Small intestine (tissue), 16 donors: ENCODE measurements at places on chromosomes 6 and 20.

DNA sequence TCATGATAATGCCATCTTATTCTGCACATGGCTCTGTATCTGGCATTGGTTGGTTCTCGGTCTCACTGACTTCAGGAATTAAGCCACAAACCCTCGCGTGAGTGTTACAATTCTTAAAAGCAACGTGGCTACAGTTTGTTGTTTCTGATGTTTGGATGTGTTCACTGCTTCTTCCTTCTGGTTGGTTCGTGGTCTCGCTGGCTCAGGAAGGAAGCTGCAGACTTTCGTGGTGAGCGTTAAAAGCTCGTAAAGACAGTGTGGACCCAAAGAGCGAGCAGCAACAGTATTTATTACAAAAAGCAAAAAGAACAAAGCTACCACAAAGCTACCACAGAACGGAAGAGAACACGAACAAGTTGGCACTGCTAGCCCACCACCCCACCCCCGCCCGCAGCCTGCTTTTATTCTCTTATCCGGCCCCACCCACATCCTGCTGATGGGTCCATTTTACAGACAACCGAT lies 51.1 kb downstream of the MYLIP start:
- peak; percentile 54 for DNase-seq

DNA sequence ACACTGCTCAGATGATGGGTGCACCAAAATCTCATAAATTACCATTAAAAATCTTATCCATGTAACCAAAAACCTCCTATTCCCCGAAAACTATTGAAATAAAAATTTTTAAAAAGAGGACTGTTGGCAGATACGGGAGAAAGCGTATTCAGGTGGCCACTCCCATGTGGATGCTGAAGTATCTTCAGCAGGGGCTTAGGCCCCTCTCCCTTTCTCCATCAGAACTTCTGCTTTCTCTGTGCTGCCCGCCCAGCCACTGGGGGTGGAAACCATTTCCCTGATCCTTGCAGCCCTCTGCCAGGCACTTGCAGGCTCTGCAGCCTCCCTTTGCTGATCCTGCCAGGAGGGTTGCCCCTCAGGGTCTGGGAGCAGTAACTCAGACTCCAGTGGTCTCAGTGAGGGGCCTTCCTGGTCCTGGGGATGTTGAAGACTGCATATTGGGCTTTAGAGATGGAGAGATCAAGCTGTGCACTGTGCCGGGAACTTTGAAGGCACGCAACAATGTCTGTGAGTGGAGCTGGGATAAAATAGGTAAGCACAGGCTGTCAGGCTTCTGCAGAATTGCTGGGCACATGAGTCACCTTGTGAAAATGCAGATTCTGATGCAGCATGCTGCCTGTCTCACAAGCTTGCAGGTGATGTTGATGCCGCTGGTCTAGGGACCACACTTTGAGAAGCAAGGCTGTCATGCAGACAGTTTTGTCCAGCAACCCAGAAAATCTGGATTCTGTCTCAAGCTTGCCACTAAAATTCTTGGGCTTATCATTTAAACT lies 59.6 kb downstream of the SLC24A3 start:
- DNase-seq: no peak

GRCh38 chr6:170209354-170210025 lies 81.4 kb downstream of the DLL1 start:
- DNase-seq: no peak

GRCh38 chr6:7747433-7747832 lies 21.5 kb downstream of the BMP6 start:
- no peak for DNase-seq

DNA sequence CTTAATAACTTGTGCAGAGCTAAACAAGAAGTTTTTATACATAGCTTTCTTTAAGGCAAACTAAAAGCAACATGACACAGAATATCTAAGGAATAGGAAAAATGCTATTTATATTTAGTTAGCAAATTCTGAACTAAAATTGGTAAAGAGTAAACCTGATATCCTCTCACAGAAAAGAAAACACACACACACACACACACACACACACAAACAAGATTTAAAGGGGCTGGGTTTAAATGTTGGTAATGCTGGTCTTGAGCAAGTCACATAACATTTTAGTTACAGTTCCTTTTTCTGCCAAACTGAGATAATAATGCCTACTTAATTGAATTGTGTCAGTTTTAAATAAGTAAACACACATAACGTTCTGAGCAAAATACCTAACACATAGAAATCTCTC lies 1.6 kb downstream of the TRDN start:
- DNase-seq: no peak

DNA sequence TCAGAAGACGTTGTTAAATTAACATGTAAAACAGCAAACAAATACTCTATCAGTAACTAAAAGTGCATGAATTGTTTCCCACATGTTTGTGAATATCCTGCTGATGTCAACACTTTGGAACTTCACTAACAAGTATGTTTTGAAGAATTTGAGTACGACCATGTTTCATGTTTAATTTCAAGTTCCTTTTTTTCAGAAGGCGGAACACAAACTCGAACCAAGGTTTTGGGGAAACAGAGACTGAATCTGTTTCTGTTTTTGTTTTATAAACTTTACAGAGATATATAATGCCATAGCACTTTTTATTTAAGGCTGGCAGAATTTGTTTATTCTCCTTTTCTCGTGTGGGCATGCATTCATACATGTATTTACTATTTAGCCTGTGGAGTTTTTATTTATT lies 509.3 kb upstream of the CITED2 start:
- no peak for DNase-seq

GRCh38 chr6:140909625-140910024 lies 1223.1 kb upstream of the GJE1 start:
- no peak for DNase-seq

GRCh38 chr20:17648315-17648646 lies 33.8 kb downstream of the RRBP1 start:
- DNase-seq: no peak
